Right ventricle myocardium inferior (tissue), 1 donor: ENCODE measurements at places on chromosomes 5 and 9. TPM values are rescaled to one million over a fixed set of nuclear protein-coding genes. Genes with fewer than 3 reads are reported as not detected.
A peak's percentile ranks its signal among the peaks of the same experiment; 100 is the strongest.

- no peak for DNase-seq
These were observed 387.4 kb downstream of the ACTL7B start for GRCh38 chr9:108468364-108468763.

GMCL2 gene
- total RNA-seq, result not detected

RNF180 gene
- total RNA-seq, result 11.0 TPM

PRDM9 gene
- total RNA-seq, result not detected

PCDHB3 gene
- total RNA-seq, result 0.70 TPM

GRCh38 chr9:136965771-136966484, 11.4 kb upstream of the PTGDS start:
- no peak for DNase-seq

DNA sequence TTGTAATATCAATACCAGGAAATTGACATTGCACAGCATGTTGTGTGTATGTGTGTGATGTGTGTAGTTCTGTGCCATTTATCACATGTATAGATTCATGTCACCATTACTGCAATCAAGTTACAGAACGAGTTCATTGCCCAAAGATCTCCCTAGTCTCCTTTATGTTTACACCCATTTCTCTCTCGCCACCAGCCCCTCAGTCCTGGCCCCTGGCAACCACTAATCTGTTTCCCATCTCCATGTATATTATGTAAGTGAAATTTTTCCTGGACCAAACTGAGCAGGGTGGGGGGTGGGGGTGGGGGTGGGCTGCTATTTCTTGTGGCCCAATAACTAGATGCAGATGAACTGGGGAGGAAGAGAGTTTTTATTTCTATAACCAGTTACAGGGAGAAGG, 11.5 kb upstream of the S1PR3 start:
- no peak for DNase-seq

NSG2 gene
- 0.30 TPM for total RNA-seq

- no peak for DNase-seq
These were observed 961.3 kb upstream of the CTNND2 start for GRCh38 chr5:12865529-12865928.

DNA sequence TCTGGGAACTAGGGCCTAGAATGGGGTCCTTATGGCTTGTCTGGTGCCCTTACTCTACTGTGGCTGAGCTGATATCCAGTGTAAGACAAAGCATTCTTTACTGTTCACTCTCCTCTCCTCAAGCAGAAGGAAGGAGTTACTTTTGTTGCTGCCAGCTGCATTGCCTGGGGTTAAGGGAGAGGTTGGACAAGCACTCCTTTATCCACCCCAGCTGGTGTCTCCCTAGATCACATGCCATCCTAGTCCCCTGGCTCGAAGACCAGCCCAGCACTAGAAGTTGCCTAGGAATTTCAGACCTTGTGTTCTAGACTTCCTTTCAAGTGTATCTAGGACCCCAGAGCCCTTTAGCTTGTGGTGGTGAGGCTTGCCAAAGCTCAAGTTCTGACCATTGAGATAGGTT, 1051.5 kb upstream of the C9orf72 start:
- no peak for DNase-seq

DNA sequence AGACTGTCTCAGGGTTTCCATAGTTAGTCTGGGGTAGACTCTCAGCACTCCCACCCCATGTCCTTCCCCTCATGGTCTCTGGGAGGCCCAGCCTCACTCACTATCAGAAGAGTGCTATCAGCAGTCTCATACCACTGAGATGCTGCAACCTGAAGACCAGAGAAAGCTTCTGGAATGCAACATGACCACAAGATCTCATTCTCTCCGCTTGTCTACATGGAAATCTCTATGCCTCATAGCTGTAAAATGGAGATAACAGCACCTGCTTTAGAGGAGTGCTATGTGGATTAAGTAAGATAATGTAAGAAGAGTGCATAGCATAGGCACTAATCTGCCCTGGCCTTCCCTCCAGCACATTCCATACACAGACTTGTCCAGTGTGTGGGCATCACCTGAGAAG, 47.0 kb upstream of the ZNF169 start:
- no peak for DNase-seq

CATSPER3 gene
- total RNA-seq, result 1.1 TPM

DNA sequence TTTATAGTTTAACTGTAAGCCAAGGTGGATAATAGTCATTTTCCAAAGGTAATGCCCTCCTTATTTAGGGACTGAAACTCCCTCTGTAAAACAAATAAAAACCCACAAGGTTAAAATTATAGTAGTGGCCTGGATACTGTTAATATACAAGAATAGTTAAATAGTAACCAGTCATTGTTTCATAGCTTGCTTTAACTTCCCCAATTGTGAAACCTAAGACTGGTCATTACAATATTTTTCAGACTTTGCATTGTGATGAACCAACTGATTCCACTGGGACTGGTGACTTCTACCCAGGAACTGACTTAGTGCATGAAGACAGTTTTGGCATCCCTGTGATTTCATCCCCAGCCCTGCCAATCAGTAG, 162.6 kb downstream of the SMC2 start:
- no peak for DNase-seq

DNA sequence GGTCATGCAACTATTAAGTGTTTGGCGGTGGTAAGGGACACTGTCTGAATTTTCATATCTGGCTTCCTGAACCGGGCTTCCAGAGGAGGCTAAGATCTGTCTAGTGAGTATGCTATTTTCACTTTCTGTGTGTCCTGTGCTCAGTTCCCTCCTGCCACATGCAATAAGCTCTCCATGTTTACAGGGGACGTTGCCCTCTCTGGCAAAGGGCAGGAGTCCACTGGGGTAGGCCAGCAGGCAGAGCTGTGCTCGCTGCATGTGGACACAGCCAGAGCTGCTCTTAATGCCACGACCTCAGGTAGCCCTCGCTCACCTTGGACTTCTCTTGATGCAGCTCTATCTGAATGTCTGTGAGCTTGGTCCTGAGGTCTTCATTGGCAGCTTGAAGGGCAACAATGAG, 111.2 kb downstream of the JAKMIP2 start:
- DNase-seq, result no peak

DNA sequence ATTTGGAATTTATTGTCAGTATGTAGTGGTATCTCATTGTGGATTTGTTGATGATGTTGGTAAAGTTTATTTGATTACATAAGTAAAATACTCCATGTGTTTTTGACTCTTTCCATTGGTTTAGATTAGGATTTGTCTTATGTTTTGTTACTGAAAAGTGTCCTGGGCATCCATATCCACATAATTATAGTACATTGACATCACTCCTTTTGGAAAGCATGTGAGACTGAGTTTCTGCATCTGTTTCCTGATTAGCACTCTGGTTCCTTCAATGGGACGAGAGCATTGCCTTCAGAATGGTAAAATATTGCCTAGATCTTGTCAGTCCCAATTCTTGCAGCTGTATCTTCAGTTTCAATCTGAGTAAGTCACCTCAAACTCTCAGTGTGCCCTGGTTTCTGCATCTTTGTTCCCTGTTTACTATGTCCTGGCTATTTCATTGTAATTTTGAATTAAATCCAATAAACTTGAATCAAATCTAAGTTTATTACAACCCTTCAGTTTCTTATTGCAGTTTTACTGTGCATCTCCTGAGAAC, 128.1 kb downstream of the FBXO38 start:
- DNase-seq, result no peak

QRFP gene
- not detected for total RNA-seq

- DNase-seq, result no peak
These were observed 300.6 kb downstream of the PARP8 start for GRCh38 chr5:50967009-50967562.

- DNase-seq, result no peak
These were observed 18.5 kb upstream of the SNX2 start for GRCh38 chr5:122756264-122756911.

- DNase-seq, result peak; percentile 47
These were observed 2.1 kb downstream of the BTNL9 start for GRCh38 chr5:181042036-181042713.

GRCh38 chr5:31767335-31768031, 128.6 kb downstream of the PDZD2 start:
- no peak for DNase-seq
